Ascending aorta (tissue), 2 donors: ENCODE measurements at places on chromosomes 5 and 9.

DNA sequence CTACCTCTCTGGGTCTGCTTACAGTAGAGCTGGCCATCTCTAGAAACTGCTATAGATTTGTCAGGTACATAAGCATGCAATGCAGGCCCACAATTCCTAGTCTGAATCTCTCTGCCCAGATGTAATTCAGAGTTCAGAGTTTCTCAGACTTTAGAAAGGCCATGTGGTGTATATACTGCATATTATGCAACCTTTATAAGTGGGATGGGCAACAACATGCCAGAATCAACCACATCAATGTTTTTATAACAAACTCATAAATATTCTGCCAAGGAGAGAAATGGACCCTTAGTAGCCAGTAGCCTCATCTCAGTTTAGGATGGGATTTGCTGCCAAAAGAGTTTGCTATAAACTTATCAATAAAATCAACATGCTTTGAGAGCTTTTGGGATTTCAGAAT is 78.8 kb downstream of the SLC1A1 start:
- no peak for DNase-seq
- no peak overlapping the region for H3K4me3 ChIP-seq
- no peak overlapping the region for H3K27ac ChIP-seq
- no peaks in the 10 kb centered on the region for H3K4me1 ChIP-seq
- H3K27me3 ChIP-seq = no peaks in the 10 kb centered on the region

DNA sequence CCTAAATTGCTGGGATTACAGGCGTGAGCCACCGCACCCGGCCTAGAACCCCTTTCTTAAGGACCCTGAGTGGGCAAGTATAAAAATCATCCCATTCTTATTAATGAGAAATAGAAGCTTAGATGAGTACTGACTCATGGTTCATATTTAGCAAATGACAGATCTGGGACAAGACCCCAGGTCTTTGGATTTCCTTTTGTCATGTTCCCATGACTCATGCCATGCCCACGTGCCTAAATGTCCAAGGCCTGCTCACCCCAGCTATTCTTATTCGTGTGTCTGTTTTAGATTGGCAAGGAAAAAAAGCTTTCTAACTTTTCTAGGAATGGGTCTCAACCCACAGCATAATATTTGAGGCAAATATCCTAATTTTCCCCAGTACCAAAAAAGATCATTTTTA is 57.7 kb upstream of the RPS23 start:
- H3K4me3 ChIP-seq = no peak overlapping the region
- H3K27me3 ChIP-seq = no peaks in the 10 kb centered on the region
- H3K27ac ChIP-seq = peak overlapping the region; percentile 98
- peak; percentile 86 for DNase-seq
- H3K4me1 ChIP-seq = peaks cover 21% of the 10 kb centered on the region

GRCh38 chr9:114037249-114037648 is 40.9 kb downstream of the AMBP start:
- DNase-seq = no peak
- no peak overlapping the region for H3K27ac ChIP-seq
- H3K4me1 ChIP-seq = peaks cover 10% of the 10 kb centered on the region
- H3K36me3 ChIP-seq = peaks cover 49% of the 10 kb centered on the region

GRCh38 chr5:177601126-177601525 is 1.2 kb downstream of the B4GALT7 start:
- DNase-seq = no peak
- peaks cover 8% of the 10 kb centered on the region for H3K4me1 ChIP-seq
- no peak overlapping the region for H3K27ac ChIP-seq
- peaks cover 6% of the 10 kb centered on the region for H3K36me3 ChIP-seq

- no peak overlapping the region for H3K27ac ChIP-seq
- H3K4me3 ChIP-seq = no peak overlapping the region
- no peaks in the 10 kb centered on the region for H3K4me1 ChIP-seq
- H3K27me3 ChIP-seq = no peaks in the 10 kb centered on the region
Measured at GRCh38 chr5:39850291-39850690, 425.5 kb upstream of the DAB2 start.

GRCh38 chr5:62001640-62002039 is 304.4 kb upstream of the KIF2A start:
- DNase-seq = no peak
- H3K27ac ChIP-seq = no peak overlapping the region
- no peak overlapping the region for H3K4me3 ChIP-seq
- H3K4me1 ChIP-seq = no peaks in the 10 kb centered on the region
- no peaks in the 10 kb centered on the region for H3K36me3 ChIP-seq
- H3K27me3 ChIP-seq = no peaks in the 10 kb centered on the region

- no peaks in the 10 kb centered on the region for H3K27me3 ChIP-seq
- H3K27ac ChIP-seq = no peak overlapping the region
- no peaks in the 10 kb centered on the region for H3K36me3 ChIP-seq
- no peaks in the 10 kb centered on the region for H3K4me1 ChIP-seq
- DNase-seq = no peak
- H3K4me3 ChIP-seq = no peak overlapping the region
Measured at GRCh38 chr5:76145945-76146344, 62.8 kb downstream of the SV2C start.

GRCh38 chr9:3810231-3810630 is 284.4 kb upstream of the RFX3 start:
- H3K4me3 ChIP-seq = no peak overlapping the region
- no peaks in the 10 kb centered on the region for H3K36me3 ChIP-seq
- no peaks in the 10 kb centered on the region for H3K4me1 ChIP-seq
- H3K27ac ChIP-seq = no peak overlapping the region
- H3K27me3 ChIP-seq = no peaks in the 10 kb centered on the region
- DNase-seq = no peak

GRCh38 chr5:132251220-132251725 is 6.2 kb upstream of the PDLIM4 start:
- no peaks in the 10 kb centered on the region for H3K27me3 ChIP-seq
- H3K4me1 ChIP-seq = peaks cover 5% of the 10 kb centered on the region
- peak; percentile 70 for DNase-seq

- no peaks in the 10 kb centered on the region for H3K4me1 ChIP-seq
- no peaks in the 10 kb centered on the region for H3K36me3 ChIP-seq
- no peak for DNase-seq
- H3K27me3 ChIP-seq = no peaks in the 10 kb centered on the region
- H3K27ac ChIP-seq = no peak overlapping the region
Measured at GRCh38 chr5:141709699-141710267, 27.8 kb upstream of the ARAP3 start.

GRCh38 chr9:75389101-75389500 is 300.8 kb downstream of the OSTF1 start:
- H3K27ac ChIP-seq = no peak overlapping the region
- H3K27me3 ChIP-seq = no peaks in the 10 kb centered on the region
- DNase-seq = no peak
- H3K4me3 ChIP-seq = no peak overlapping the region
- H3K4me1 ChIP-seq = peaks cover 4% of the 10 kb centered on the region
- H3K36me3 ChIP-seq = no peaks in the 10 kb centered on the region

GRCh38 chr9:33868440-33868973 is 51.5 kb downstream of the UBE2R2 start:
- H3K4me3 ChIP-seq = peak overlapping the region; percentile 35
- H3K27me3 ChIP-seq = no peaks in the 10 kb centered on the region
- H3K36me3 ChIP-seq = no peaks in the 10 kb centered on the region
- no peak for DNase-seq
- peaks cover 3% of the 10 kb centered on the region for H3K4me1 ChIP-seq

DNA sequence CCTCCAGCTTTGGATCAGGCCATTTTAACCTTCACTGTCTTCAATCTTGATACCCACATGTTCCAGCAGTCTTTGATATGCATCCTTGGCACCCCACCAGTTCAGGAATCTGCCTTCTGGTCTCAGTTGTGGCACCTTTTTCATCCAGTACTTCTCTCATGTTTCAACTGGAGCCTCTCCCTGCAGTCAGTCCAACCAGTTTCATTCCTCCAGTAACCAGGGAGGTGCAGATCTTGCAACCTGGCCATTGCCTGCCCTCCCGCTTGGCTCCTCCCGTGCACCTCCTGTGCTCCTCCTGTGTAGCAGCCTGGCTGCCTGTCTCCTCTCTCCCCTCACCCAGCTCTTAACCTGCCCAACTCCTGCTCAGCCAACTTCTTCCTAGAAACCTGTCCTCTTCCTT is 20.2 kb downstream of the FUBP3 start:
- H3K4me1 ChIP-seq = no peaks in the 10 kb centered on the region
- no peak overlapping the region for H3K27ac ChIP-seq
- H3K36me3 ChIP-seq = peaks cover 28% of the 10 kb centered on the region
- DNase-seq = no peak
- no peaks in the 10 kb centered on the region for H3K27me3 ChIP-seq
- H3K4me3 ChIP-seq = no peak overlapping the region

GRCh38 chr5:39650008-39650762 is 225.4 kb upstream of the DAB2 start:
- no peaks in the 10 kb centered on the region for H3K36me3 ChIP-seq
- H3K4me3 ChIP-seq = no peak overlapping the region
- H3K27me3 ChIP-seq = no peaks in the 10 kb centered on the region
- H3K4me1 ChIP-seq = no peaks in the 10 kb centered on the region
